HT1080 (cell line): ENCODE measurements at places on chromosomes 11 and 22. TPM values are rescaled to one million over a fixed set of nuclear protein-coding genes. Genes with fewer than 3 reads are reported as not detected.

Gene C11orf87
- total RNA-seq = 0.02 TPM in 1 of 2 replicates, not detected in the other

Gene MAP6
- total RNA-seq = 0.10 and 0.40 TPM in 2 replicates

Gene OTOG
- total RNA-seq = not detected in 2 replicates

DNA sequence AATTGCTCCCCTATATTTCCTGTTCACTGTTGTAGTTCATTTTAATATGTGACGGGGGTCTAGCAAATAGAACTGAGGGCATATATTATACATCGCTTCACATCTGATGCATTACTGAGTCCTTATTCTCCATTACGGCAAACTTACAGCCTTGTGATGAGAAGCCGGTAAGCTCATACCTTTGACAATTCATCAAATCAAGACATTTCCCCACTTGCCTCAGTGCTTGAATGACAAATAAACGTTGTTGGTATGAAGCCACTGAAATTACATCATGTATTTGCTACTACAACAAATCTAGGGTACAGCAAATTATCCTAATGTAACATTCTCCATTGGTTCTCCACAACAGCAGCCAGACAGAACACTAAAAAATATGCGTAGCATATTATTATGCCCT, 1999.8 kb downstream of the LRRC4C start:
- DNase-seq = no peak

GRCh38 chr11:34036456-34036855, 15.1 kb upstream of the CAPRIN1 start:
- DNase-seq = no peak

GRCh38 chr22:50298266-50298637, 9.2 kb downstream of the PLXNB2 start:
- DNase-seq = no peak

- peak; percentile 28 for DNase-seq
Measured at GRCh38 chr11:85809863-85810262, 1.1 kb downstream of the SYTL2 start.

- DNase-seq = peak; percentile 20
Measured at GRCh38 chr11:120863359-120863758, 160.5 kb upstream of the TBCEL start.

DNA sequence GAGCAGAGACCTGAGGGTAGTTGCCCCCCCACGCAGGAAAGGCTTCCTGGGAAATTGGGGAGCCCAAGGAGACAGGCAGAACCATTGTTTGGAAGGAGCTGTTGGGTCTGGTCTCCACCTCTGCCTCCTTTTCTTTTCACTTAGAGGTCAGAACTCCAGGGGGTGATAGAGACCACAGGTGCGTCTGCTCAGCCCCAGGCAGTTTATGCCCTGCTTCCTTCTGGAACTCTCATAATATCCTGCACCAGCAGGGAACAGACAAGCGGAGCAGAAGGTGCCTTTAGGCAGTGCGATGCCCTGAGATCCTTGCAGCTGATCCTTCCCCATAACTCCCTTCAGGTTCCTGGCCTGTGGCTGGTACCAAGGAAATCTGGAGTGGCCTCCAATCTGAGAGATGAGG, 120.2 kb downstream of the NECTIN1 start:
- no peak for DNase-seq

GRCh38 chr11:19436932-19437331, 196.2 kb upstream of the E2F8 start:
- DNase-seq = no peak

DNA sequence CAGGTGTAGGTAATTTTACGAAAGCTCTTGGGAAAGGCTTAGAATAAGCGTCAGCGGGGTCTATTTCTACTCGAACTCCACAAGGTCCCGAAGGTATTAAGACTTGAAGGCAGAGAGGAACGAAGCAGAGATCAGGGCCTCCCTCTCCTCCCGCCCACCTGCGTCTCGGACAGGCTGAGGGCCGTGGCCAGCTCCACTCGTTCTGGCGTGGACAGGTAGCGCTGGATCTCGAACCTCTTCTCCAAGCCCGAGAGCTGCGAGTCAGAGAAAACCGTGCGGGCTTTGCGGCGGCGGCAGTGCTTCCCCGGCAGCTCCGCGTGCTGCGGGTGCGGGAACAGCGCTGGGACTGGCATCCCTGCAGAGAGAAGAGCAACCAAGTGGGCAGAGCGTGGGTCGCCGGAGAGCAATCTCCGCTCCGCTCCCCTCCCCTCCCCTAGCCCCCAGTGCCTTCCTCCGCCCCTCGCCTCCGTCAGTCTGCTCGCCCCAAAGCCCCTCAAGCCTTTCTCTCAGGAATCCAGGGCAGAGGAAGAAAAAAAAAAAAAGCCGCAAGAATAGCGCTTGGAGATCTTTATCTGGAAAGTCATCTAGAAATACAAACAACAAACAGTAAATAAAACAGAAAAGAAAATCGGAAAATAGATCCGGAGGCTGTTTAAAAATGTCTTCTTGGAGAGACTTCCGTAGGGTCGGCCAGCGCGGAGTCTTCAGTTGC, 2.4 kb downstream of the BSX start:
- no peak for DNase-seq

- no peak for DNase-seq
Measured at GRCh38 chr11:134761926-134762247, 349.8 kb upstream of the B3GAT1 start.

GRCh38 chr11:100830978-100831732, 144.1 kb downstream of the ARHGAP42 start:
- DNase-seq = peak; percentile 68

DNA sequence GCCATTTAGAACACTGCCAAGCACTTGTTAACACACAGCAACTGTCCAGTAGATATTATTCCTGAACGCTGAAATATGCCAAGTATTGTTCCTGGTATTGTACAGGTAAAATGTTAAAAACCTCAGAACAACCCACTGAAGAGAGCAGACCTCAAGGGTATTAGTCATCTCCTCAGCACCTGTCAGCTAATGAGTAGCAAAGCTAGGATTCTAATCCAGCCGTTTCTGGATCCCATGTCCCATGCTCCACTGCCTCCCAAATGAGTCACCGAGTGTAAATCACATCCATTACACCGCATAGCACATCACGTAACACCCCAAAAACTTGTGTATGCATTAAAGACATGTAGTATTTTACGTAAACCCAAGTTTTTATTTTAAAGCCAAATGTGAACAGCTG, 705.4 kb upstream of the TENM4 start:
- DNase-seq = peak; percentile 69
